ENCODE measurements at places on chromosomes 12 and 14. TPM values are rescaled to one million over a fixed set of nuclear protein-coding genes. Genes with fewer than 3 reads are reported as not detected.

DNA sequence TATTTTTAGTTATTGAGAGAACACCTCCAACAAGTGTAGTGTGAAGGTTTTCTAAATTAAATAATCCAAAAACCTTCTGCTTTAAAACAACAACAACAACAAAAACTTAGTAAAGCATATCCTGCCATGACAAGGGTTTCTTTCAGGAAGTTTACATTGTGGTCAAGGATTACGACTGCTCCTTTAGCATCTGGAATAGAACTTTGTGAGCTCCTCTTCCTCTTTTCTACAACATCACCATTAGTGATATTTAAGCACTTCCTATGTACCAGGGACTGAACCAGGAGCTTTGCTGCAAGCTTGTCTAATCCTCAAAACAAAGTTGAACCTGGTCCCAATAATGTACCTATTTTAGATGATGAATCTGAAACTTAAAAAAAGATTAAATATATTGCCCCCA lies 315.4 kb upstream of the KITLG start:
- DNase-seq, result no peak
- H3K27ac ChIP-seq, result no peak overlapping the region
- H3K36me3 ChIP-seq, result no peaks in the 10 kb centered on the region

Gene RD3L
- not detected for total RNA-seq

Gene MAP1LC3B2
- total RNA-seq, result not detected

Gene ERC1
- 26.6 TPM for total RNA-seq

Gene KRT82
- not detected for total RNA-seq

DNA sequence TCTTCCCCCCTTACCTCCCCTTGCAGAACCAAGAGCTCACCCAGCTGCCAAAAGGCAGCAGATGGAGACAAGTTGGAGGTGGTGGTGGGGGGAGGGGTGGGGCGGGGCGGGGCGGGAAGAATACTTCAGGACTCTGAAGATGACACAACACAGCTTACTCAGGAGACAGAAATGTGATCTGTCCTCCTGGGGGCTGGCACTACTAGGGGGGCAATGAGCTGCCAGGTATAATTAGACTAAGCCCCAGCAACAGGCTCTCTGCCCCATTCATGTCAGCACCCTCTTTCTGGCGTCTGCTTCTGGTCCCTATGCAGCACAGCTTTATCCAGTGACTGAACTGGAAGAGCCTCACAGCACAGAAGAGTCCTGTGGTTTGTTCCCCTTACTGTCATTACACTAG lies 407.0 kb downstream of the MED13L start:
- no peaks in the 10 kb centered on the region for H3K27me3 ChIP-seq
- no peak for DNase-seq
- H3K27ac ChIP-seq, result no peak overlapping the region
- H3K4me1 ChIP-seq, result peaks cover 11% of the 10 kb centered on the region
- H3K36me3 ChIP-seq, result no peaks in the 10 kb centered on the region

Measured in esophagus squamous epithelium (tissue), 5 donors.